Naive thymus-derived CD8-positive, alpha-beta T cell (primary cell): ENCODE measurements at places on chromosomes 16 and 17.
A peak's percentile ranks its signal among the peaks of the same experiment; 100 is the strongest.

DNA sequence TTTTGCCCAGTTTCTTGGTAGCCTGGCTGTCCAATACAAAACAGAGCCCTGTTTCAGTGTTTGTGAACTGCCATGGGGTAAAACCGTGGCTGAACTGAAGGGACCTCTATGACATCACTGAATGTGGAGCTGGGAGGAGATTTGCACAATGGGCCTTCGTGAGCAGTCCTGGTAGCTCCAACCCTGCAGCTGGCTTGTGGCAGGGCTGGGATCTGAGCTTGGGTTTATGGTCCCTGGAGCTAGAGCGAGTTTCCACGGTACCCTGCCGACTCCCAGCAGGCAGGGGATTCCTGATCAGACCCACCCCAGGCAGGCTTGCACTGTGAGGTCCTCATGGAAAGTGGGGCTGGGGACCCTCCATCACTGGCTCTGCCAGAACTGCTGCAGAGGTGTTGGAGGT, 247.0 kb downstream of the GSG1L start:
- DNase-seq, result no peak

DNA sequence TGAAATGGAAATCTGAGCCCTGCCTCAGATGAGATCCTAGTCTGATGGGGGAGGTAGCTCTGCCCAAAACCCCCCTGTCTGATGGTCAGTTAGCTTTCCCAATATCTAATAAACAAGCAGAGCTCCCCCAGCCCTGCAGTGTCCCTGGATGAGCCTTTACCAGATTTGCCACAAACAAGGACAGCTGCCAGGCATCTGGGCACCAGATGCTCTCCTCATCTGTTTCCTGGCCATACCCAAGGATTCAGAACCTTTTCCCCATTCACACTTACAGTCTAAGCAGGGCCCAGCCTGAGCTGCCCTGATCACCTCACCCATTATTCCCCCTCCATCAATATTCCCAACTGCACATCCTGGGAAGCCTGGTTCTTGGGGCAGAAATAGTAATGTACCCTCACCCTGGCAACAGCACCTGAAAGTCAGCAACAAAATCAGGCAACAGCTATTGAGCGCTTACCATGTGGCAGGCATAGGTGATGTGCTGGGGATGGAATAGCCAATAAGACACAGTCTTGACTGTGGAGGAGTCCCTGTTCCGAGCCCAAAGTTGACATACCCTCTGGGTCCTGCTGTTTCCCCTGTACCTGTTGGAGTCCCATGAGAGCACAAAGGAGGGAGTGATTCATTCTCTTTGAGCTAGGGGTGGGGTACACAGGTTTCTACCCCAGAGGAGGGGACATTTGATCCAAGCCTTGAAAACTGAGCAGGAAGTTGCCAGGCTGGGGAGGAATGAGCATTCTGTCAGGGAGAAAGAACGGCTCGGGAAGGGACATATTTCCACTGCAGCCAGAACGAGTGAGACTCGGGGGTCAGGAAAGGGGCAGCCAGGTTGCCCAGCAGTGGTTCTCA, 147.4 kb downstream of the TMEM132E start:
- no peak for DNase-seq

DNA sequence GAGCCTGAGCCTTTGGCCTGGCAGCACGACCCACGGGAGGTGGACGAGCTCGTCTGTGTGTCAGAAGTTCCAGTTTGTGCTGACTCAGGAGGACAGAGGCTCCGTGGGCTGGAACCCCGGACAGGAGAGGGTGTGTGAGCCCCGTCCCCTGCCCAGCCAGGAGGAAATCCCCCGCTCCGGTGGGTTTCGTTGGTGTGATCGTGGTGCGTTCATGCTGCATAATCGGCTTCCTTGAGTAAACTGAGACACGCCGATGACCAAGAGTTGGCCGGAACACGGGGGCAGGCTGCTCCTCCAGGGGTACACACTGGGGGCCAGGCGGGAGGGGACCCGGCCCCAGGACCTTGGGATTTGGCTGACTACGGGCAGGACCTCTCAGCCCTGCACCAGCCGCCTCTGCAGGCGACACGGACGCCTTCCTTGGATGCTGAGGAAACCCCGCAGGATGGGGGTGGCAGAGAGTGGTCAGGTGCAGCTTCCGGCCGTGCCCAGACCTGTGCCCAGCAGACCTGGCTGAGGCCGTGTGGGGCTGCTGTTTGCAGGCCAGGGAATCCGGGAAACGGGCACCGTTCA, 8.5 kb downstream of the METRNL start:
- DNase-seq, result no peak

DNA sequence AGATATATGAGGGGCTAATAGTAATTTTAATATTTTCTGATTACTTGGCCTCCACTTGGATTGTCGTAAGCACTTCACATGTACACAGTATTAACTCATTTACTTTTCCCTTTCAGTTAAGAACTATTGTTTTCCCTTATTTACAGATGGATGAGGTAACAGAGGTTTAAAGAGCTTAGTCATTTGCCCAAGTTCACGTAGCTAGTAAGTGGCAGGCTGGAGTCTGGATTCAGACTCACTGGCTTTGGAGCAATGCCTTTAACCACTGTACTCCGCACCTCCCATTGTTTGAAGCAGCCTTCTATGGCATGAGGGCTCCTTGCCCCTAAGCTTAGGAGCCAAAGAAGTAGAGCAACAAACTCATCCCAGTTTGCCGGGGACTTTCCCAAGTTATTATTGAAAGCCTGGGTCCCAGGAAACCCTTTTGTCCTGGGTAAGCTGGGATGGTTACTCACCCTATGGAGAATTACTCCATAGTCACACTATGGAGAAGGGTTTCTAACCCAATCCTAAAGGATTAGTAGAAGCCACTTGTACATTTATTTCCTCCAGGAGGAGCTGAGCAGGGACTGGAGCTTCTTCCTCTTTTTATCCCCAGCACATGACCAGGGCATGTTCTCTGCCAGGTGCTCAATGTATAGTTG, 12.3 kb downstream of the FOXL1 start:
- no peak for DNase-seq

- peak; percentile 55 for DNase-seq
Measured at GRCh38 chr16:87042551-87043230, 274.5 kb downstream of the C16orf95 start.

- DNase-seq, result peak; percentile 21
Measured at GRCh38 chr16:58814348-58814801, 80.3 kb upstream of the GOT2 start.

DNA sequence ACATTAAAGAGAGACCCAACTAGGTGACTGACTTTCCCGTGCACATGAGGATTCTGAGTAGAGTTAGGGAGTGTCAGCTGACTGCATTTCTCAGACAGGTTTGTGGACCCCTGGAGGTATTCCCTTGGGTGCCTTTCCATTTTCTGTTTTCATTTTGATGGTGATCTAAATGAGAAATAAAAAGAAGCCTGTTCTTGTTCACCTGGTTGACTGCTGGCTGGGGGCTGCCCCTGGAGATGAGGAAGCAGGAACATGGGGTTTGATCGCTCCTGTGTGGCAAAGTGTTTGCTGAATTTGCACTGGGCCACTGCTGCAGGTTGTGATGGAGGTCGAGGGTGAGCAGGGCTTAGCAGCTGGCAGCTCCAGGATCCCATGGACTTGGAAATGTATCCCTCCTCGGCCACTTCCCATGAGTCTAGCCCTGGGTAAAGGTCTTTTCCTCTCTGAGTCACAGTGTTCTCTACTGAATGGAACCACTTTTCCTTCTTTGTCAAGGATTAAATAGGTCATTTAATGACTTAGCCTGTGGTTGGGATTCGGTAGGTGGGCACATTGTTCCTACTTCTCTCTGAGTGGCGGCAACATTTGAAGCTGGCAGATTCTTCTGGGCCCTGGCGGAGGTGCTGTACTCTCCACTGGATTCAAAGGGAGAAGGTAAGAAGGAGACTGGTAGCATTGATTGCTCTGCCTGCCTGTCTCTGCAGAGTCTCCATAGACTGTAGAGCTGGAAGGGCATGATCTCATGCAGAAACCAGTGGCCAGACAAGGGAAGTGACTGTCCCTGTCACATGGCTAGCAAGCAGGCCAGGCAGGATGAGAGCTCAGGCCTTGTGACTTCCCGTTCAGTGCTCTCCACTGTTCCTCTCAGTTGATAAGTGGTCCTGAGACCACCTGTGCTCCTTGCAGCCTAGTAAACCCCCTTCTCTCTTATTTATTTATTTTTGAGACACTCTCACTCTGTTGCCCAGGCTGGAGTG, 17.9 kb downstream of the SNX29 start:
- no peak for DNase-seq

DNA sequence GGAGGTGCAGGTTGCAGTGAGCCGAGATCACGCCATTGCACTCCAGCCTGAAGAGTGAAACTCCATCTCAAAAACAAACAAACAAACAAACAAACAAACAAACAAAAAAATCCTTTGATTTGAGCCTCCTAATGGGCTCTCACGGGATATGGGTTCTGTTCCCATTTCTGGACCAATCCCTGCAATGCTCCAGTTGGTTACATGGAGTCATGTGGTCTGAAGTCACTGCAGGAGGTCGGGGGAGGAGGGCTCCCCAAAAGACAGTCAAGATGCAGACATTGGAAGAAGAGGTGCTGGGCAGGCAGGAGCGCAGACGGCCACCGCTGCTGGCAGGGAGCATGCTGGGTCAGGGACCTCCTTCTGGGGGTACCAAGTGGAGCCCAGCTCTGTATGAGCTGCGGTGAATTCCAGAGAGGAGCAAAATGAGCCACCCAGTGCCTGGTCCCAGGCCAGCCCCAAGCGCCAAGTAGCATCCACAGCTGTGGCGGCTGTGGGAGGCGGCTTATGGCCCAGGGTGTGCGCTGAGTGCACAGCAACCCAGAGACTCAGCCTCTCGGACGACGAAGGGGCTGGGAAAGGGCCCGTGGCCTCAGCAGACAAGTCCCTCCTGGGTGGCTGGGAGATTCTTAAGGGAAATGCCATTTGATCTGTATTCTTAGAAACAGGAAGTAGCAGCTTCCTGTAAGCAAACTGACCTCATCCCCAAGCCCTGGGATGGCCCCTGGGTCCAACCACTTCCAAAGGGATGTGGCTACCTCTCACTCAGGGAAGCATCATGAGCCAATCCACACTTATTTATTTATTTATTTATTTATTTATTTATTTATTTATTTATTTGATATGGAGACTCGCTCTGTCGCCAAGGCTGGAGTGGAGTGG, 19.6 kb upstream of the ATP2A3 start:
- no peak for DNase-seq

GRCh38 chr17:1043601-1044251, 46.8 kb downstream of the TIMM22 start:
- no peak for DNase-seq
